ENCODE measurements at places on chromosomes 2 and 18.

GRCh38 chr2:226466124-226466523, 333.5 kb downstream of the IRS1 start:
- DNase-seq, result no peak

DNA sequence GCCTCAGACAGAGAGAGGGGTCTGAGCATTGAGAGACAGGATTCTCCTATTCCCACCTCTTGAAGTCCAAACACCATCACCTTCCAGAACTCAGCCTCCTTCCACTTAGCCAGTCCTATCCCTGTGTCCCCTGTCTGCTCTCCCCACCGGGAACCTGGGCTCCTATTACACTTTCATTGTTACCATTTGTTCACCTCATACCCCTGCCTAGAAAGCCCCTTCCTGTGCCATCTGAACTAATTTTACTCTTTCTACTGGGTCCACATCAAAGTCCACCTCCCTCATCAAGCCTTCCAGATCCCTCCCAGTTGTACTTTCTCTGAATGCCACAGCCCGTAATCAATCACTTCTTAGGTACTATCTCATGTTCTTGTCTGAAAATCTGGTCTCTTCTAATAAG, 220.6 kb downstream of the ZBTB7C start:
- DNase-seq, result no peak

- no peak for DNase-seq
Observed at GRCh38 chr18:44997174-44997573, 316.5 kb downstream of the SETBP1 start.

DNA sequence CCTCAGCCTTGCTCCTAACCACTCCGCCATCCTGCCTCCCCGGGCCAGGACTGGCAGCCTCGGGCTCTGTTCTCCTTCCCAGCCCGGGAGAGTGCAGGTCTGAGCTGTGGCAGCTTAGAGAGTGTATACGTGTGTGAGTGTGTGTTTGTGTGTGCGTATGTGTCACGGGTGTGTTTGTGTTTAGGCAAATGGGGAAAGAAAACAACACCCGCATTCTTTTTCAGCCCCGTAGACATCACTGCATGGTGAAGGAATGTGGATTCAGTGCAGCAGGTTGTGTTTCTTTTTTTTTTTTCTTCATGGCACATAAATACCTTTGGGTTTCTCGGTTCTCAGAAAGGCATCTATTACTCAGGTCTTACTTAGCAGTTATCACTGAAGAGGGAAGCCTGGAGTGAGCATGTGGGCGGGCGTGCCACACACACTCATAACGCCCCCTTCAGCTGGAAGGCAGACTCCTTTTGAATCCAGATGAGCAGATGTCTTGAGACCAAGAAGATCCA, 44.2 kb downstream of the GLI2 start:
- peak; percentile 3 for DNase-seq

- no peak for DNase-seq
Observed at GRCh38 chr18:32326450-32327308, 136.8 kb downstream of the MEP1B start.

- DNase-seq, result no peak
Observed at GRCh38 chr18:33873112-33873511, 295.1 kb downstream of the ASXL3 start.

DNA sequence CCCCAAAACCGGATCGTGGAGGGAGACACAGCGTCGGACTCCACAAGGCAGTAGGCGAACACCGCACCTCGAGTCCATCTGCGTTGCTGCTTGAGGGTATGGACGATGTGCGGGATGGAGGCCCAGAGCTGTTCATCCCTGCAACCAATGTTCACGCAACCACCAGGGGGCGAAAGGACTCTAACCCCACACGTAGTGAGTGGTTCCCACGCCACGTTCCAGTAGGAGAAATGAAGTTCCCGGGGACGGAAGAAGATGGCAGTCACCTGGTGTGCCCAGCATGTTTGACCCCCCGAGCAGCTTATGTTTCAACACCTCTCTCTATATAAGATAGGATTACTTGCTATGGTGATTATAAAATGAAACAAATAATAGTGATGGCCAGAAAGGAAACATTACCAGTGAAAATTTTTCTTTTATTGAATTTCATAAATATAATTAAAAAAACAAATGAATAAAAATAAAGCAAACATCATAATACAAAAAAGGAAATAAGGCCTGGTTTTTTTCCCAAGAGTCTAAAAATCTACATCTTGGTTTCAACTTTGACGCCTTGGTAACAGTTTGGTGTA, 184.3 kb downstream of the SH3BP4 start:
- no peak for DNase-seq

DNA sequence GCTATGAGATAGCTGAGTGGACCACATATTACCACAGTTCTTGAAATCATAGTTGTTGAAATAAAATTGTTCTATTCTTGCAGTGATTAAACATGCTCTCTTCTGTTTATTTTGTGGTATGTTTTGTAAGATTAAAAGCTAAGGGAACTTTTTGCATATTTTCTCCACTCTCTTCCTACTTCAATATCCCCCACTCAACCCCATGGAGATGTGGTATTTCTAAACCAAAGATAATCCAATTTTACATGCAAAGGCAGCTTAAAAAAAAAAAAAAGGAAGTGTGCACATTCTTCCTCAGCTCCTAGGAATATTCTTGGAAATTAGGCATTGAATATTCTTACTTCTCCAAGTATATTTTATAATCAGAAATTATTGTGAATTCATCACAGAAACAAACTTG, 15.0 kb upstream of the PAX3 start:
- no peak for DNase-seq

DNA sequence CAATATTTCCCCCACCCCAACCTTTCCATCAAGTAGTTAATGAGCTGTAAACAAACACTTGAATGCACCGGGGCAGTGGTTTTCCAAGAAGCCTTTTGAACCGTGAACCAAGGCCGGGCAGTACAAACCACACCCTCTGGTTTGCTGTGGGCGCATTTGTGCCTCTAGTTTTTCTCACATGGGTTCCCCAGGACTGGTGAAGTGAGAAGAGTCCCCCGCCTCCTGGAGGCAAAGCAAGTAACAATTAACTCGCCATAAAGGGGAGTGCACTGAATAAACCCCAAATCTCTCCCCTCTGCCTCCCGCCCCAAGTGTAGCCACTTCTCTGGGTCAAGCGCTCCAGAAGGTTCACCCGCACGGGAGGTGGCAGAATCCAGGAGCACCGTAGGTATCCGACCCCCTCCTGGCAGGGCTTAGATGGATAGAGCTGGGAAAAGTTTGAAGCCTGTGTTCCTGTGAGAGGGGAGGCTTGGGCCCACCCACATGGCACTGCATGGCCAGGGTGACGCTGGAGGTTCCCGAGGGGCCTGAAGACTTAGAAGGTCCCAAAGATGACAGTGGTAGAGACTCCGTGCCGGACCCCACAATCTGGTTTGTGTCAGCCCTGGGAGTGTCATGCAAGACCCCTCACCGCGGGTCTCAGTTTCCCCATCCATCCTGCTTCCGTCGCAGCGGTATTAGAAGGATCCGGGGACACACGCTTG, 182.2 kb downstream of the SMAD2 start:
- DNase-seq, result no peak

DNA sequence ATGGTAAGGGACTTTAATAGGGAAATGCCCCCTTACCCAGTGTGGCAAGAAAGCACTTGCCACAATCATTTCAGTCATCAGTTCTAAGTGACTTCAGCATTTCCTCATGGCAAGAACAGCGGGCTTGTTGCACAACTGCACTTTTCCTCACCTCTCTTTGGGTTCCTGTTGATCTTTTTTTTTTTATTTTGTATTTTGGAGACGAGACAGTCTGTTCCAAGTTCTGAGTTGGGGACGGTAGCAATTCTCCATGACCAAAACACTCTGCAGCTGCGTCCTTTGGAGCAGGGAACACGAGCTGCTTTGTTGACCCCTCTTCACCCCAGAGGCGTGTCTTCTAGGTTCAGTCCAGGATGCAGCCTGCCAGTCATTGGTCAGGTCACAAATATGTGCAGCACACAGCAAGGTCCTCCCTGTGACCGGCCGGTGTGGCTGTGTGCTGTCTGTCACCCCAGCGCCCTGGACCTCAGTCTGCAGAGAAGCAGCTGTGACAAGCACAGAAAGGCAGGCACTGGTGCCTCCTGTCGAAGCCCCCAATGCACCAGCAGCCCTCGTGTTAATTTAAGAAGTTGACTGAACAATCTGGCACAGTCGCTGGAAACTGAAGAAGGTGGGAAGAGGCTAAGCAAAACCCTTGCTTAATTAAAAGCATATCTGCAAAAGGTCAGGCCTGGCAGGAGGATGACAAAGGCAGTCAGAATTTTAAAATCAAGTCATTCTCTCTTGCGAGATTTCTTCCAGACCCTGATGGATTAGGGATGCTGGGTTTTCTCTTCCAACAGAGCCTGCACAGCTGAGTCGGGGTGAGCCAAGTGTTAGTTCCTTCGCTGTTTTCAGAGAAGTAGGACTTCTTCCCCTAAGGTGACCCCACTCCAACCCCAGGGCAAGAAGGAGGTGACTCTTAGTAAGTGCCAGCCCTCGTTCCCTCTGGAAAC, 96.7 kb upstream of the COPS8 start:
- DNase-seq, result no peak

DNA sequence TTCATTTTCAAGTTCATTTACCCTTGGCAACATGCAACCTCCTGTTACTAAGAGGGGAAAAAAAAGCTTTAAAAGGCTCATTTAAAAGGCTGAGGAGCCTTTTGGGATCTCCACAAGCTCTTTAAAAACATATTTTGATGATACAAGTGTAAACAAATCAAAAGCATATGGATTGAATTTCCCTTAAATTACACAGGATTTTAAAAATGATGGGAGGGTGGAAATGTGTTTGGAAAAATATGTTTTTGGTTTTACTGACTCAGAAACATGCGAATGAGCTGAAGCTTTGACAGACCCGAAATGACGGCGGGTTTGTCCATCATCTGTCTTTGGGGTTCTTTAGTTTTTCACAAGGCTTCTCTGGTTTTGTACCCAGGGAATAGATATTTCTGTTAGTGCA, 180.6 kb upstream of the CCDC68 start:
- no peak for DNase-seq

DNA sequence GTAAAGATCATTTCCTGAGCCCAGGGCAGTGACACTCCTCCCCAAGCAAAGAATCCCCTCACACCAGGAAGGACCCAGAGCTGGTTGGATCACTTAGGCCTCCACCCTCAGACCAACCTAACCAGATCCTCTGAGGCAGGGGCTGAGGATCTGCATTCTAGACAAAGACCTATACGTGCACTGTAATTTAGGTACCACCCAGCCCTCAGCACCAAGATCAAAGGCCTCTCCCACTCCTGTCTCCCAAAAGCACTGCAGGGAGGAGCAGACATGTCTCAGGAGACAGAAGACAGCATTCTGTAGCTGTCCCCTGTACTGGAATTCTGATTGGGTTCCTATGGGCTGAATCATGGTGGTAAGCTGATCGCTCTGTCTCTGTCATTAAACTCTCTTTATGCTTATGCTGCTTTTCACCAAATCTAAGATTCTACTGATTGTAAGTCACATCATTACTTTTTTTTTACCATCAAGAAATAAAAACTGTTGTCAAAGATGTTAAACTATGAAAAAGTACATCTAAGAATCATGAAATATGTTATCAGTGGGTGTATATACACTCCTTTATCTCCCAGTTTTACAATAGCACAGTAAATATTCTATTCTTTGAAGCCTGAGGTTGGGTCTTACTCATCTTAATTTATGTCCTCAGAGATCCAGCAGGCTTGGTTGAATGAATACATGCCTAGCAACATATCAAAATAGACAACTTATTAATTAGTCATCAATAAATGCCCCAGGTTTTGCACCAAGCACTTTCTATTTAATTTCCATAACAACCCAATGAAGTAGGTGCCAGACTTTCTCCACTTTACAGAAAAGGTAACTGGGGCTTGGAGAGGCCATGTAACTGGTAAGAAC, 28.3 kb downstream of the MCFD2 start:
- no peak for DNase-seq

DNA sequence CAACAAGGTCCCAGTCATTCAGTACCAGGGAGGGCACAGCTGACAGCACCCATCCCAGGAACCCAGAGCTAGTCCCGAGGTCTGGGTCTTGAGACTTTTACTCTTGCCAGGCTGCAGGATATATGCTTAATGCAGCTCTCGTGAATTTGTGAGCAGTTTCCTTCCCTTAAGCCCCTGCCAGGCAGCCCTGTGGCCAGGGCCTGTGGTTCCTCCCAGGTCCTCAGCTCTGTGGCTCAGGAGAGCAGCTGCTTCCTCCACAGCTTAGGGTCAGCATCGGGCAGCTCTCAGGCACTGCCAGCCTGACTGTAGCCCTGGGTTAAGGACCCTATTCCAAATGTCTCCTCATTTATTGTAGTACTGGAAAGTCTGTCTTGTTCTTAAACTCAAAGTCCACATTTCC, 1384.8 kb downstream of the RPIA start:
- DNase-seq, result no peak

DNA sequence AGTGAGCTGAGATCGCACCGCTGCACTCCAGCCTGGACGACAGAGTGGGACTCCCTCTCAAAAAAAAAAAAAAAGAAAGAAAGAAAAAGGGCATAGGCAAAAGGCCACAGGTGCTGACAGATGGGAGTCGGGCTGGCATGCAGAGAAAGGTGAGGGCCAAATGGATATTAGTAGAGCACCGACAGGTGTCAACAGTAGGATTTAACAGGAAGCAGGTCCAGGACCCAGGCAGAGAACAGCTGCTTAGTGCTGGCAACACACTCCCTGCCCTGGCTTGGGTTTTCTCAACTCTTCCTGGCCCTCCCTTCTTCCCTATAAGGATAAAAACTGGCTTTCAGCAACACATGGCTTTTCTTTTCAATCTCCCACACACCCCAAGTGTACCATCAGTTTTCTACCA, 84.9 kb downstream of the MRO start:
- no peak for DNase-seq

DNA sequence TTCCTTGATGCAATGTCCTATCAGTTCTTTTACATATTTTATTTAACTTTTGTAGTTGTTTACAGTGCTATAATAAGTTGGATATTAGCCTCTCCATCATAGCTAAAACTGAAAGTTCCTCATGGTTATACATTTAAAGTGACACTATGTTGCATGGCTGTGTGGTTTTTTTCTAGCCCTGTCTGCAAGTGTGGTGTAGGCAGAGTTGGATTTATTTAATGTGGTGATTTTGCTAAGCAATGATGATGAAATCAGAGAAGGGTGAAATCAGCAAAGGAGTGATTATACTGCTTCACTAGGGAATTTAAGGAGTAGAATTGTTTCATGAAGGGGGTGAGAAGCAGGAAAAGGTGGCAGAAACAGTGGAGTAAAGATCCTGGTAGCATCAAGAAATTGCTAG, 18.3 kb upstream of the ENOSF1 start:
- no peak for DNase-seq

- peak; percentile 93 for DNase-seq
Observed at GRCh38 chr2:184599054-184599871, 934 bp downstream of the ZNF804A start.

- DNase-seq, result no peak
Observed at GRCh38 chr2:67651565-67651964, 254.4 kb downstream of the ETAA1 start.

GRCh38 chr2:128452024-128452411, 133.3 kb upstream of the HS6ST1 start:
- no peak for DNase-seq

Data from Kasumi-1 (cell line).